ENCODE measurements at places on chromosomes 11 and 22.

- no peak for DNase-seq
Observed at GRCh38 chr11:104529213-104529612, 365.3 kb upstream of the PDGFD start.

GRCh38 chr11:67732045-67732787 is 57.8 kb upstream of the ALDH3B2 start:
- DNase-seq: peak; percentile 9

GRCh38 chr11:102453302-102453695 is 734 bp upstream of the TMEM123 start:
- DNase-seq: no peak

DNA sequence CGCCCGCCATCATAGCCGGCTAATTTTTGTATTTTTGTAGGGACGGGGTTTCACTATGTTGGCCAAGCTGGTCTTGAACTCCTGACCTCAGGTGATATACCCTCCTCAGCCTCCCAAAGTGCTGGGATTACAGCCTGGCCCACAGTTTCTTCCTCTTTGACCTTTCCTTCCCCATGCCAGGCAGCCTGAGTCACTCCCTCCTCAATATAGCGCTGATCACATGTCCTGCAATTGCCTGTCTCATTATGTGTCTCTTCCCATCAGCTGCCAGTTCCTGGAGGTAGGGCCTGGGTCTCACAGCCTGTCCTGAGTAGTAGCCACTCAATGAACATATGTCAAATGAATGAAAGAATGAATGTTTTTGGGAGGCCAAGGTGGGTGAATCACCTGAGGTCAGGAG is 43.0 kb upstream of the CCDC134 start:
- no peak for DNase-seq

DNA sequence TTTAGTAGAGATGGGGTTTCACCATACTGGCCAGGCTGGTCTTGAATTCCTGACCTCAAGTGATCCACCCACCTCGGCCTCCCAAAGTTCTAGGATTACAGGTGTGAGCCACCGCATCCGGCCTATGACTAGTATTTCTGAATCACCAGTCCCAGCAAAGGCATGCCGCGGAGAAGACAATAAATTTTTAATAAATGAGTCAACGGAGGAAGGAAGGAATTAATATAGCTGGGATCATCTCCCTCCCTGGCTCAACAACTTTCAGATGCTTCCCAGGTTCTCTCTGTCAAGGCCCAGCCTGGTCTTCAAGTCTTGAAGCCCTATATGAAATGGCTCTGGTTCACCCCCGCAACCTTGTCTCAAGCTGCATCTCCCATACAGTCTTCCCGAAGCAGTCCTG is 45.7 kb downstream of the CYTH4 start:
- DNase-seq: peak; percentile 98

- no peak for DNase-seq
Observed at GRCh38 chr11:101133190-101133589, 3.6 kb upstream of the PGR start.

GRCh38 chr11:117221775-117222517 is 9.9 kb downstream of the PCSK7 start:
- DNase-seq: no peak

DNA sequence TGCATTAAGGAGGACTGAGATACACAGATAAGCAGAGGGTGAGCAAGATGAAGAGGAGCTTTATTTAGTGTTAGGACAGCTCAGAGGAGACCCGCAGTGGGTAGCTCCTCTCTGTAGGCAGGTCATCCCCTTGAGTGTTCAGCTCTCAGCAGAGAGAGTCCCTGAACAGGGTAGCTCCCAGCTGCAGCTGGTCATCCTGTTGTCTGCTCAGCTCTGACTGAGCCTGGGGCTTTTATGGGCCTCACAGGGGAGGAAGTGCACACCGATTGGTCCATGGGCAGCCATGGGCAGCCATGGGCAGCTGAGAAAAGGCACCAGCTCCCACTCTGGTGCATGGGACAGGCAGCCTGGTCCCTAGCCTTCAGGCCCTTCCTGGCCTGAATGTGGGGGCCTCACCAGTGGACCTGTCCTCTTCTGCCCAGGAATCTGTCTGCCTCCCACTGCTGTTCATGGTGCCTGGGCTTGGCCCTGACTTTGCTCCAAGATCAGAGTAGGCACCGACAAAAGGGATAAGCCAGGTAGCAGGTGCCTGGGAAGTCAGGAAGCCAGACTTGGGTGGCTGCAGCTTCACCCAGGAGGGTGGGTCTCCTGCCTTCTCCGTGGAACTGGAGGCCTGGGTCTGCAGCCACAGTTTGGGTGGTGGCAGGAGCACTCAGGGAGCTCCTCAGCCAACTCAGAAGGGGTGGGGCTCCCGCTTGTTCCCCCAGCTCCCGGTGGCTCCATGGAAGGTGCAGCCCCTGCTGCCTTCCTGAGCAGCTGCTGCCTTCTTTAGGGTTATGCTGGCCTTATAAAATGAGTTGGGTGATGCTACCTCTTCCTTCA is 54.7 kb downstream of the MYEOV start:
- DNase-seq: no peak

- peak; percentile 92 for DNase-seq
Observed at GRCh38 chr11:123197711-123198110, 2.7 kb upstream of the CLMP start.

- peak; percentile 76 for DNase-seq
Observed at GRCh38 chr11:123560006-123560405, 94.4 kb downstream of the SCN3B start.

- DNase-seq: no peak
Observed at GRCh38 chr22:40463683-40464082, 93.3 kb downstream of the SGSM3 start.

GRCh38 chr11:84947970-84948580 is 679.1 kb downstream of the DLG2 start:
- peak; percentile 9 for DNase-seq

GRCh38 chr11:61055776-61056175 is 46.5 kb upstream of the CD5 start:
- DNase-seq: no peak

All from ELR (cell line).